Thyroid gland (tissue), 4 donors: ENCODE measurements at places on chromosomes 4 and X.

DNA sequence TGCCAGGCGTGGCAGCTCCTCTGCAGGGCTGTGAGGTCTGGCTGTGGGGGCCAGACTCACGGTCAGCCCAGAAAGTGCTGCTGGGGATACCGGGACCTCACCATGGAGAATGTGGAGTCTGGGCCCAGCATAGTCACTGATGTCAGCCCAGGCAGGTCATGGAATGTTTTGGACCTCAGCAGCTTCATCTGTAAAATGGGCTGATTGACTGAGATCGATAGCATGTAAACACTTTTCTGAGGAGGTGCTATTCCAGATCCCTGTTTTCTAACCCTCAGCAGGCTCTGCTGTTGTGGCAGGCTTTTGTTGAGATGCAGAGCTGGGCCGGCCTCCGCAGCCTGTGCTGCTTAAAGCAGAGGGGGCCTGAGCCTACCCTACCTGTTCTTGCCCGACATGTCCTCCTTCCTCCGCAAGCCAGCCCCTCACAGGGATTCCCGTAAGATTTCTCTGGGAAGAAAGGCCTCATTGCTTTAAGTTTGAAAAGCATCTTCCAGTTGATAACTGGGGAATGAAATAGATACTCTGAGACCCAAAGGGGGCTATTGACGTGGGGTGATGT, 38.3 kb upstream of the HGFAC start:
- no peak overlapping the region for H3K4me3 ChIP-seq
- no peak for DNase-seq
- no peak overlapping the region for H3K27ac ChIP-seq
- H3K36me3 ChIP-seq, result no peaks in the 10 kb centered on the region

- DNase-seq, result no peak
- no peak overlapping the region for H3K4me3 ChIP-seq
- no peaks in the 10 kb centered on the region for H3K27me3 ChIP-seq
- no peak overlapping the region for H3K27ac ChIP-seq
These were observed 25.0 kb upstream of the TMEM154 start for GRCh38 chr4:152704788-152705187.

DNA sequence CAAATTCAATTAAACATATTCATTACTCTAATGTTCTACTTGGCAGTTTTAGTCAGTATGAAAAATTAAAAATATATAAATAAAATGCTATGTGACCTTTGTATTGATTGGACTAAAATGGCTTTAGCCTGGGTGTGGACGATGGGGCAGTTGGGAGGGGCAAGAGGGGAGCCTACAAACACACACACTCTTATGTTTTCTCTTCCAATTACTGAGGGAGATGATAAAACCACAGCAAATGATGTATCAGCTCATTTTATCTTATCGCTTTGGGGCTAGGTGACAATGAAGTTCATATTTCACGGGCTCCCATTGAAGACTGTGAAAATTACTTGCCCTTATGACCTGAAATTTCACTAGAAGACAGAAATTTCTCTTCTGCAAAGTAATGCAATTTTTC, 84.3 kb upstream of the MAB21L2 start:
- no peaks in the 10 kb centered on the region for H3K27me3 ChIP-seq
- H3K27ac ChIP-seq, result no peak overlapping the region
- no peaks in the 10 kb centered on the region for H3K36me3 ChIP-seq

DNA sequence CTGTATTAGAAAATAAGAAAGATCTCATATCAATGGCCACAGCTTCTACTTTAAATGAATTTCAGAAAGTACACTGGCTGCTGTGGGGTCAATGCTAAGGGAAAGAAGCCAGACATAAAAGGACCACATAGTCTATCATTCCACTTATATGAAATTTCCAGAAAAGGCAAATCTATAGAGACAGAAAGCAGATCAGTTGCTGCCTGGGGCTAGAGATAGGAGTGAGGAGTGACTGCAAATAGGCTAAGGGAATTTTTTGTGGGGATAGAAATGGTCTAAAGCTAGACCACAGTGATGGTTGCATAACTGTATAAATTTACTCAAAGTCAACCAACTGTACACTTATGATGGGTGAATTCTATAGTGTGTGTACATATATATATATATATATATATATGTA, 8.3 kb downstream of the GAB3 start:
- no peak overlapping the region for H3K4me3 ChIP-seq
- no peaks in the 10 kb centered on the region for H3K36me3 ChIP-seq
- no peak for DNase-seq
- H3K4me1 ChIP-seq, result no peaks in the 10 kb centered on the region
- H3K27ac ChIP-seq, result no peak overlapping the region

GRCh38 chr4:35102066-35102465, 1142.2 kb downstream of the ARAP2 start:
- H3K27me3 ChIP-seq, result no peaks in the 10 kb centered on the region
- H3K36me3 ChIP-seq, result no peaks in the 10 kb centered on the region
- no peak for DNase-seq

DNA sequence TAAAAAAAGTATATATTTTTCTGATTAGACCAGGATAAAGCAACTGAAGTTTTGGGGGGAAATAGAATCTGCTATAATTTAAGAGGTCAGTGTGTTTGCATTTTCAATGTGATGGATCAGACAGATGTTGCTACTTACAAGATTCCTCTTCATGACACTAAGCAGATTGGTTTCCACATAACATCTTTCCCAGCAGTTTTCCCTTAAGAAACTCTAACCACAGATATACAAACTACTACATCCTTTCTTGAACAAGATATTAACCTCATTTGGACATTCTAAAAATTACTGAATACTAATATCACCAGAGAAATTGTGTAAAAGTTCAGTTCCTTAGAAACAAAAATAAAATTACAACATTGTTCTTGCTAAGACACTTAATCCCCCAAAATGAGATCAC, 106.7 kb upstream of the GUCY1A1 start:
- H3K4me1 ChIP-seq, result no peaks in the 10 kb centered on the region
- no peak overlapping the region for H3K4me3 ChIP-seq

GRCh38 chrX:109519001-109519400, 17.6 kb upstream of the NXT2 start:
- no peak overlapping the region for H3K4me3 ChIP-seq
- no peaks in the 10 kb centered on the region for H3K36me3 ChIP-seq
- DNase-seq, result no peak

GRCh38 chrX:130091980-130092522, 18.2 kb downstream of the ELF4 start:
- no peaks in the 10 kb centered on the region for H3K27me3 ChIP-seq
- H3K4me1 ChIP-seq, result no peaks in the 10 kb centered on the region
- DNase-seq, result peak; percentile 35
- H3K4me3 ChIP-seq, result no peak overlapping the region
- no peaks in the 10 kb centered on the region for H3K36me3 ChIP-seq
- no peak overlapping the region for H3K27ac ChIP-seq

DNA sequence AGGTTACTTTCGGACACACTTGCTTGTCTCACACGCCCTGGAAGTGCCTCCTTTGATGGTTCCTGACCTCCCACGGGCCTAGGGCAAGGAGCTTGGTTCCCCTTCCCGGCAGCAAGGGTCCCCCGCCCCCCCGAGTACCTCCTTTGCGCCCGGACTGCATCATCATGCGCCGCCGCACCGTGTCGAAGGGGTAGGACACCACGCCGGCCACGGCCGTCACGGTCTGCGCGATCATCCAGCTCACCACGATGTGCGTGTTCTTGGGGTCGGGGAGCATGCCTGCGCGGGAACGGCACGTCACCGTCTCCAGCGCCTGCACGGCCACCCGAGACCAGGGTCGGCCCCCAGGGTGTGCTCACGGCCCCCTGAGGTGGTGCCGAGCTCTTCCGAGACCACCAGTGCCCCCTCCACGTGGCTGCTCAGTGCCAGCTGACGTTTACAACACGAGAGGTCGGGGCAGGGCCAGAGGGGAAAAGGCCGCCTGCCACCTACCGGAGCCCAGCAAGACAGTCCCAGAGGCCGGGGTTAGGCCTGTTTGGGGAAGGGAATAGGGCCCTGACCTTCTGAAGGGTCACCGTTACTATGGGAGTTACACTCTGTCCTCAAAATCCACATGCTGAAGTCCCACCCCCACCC, 4.7 kb downstream of the SLC25A6 start:
- no peak for DNase-seq
- no peaks in the 10 kb centered on the region for H3K27me3 ChIP-seq
- H3K4me1 ChIP-seq, result peaks cover 20% of the 10 kb centered on the region
- H3K4me3 ChIP-seq, result no peak overlapping the region
- peaks cover 63% of the 10 kb centered on the region for H3K36me3 ChIP-seq
- H3K27ac ChIP-seq, result no peak overlapping the region

DNA sequence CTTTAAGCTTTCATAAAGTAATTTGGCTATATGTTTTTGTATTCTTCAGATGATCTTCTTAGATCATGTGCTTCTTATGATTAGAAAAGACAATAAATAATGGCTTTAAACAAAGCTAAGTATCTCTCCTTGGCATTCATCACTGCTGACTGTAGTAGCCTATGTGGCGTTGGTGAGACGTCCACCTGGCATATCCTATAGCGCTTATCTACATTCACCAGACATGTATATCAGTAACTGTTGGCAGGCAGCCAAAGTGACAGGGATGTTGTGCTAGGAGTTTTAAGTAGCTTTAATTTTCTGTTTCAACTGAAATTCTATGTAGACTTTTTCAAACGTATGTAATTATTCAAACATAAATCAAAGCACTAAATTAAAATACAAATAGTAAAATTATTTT, 276.4 kb downstream of the IL15 start:
- DNase-seq, result no peak
- no peak overlapping the region for H3K27ac ChIP-seq
- no peaks in the 10 kb centered on the region for H3K4me1 ChIP-seq
- H3K36me3 ChIP-seq, result no peaks in the 10 kb centered on the region
- no peaks in the 10 kb centered on the region for H3K27me3 ChIP-seq
